ENCODE measurements at places on chromosomes 2 and 18. TPM values are rescaled to one million over a fixed set of nuclear protein-coding genes. Genes with fewer than 3 reads are reported as not detected.

- DNase-seq = no peak
These were observed 19.5 kb downstream of the TPO start for GRCh38 chr2:1432726-1433125.

GRCh38 chr18:35581546-35581897, at the start of gene GALNT1:
GALNT1 (plus strand) TSS chr18:35581740; CDS start chr18:35654663, 72,923 bp downstream.
- DNase-seq = peak; percentile 24

SMYD1 gene
- not detected for total RNA-seq

- peak; percentile 68 for DNase-seq
These were observed 163.0 kb downstream of the MREG start for GRCh38 chr2:215850380-215850779.

TRIM54 gene
- 0.74 TPM for total RNA-seq

DNA sequence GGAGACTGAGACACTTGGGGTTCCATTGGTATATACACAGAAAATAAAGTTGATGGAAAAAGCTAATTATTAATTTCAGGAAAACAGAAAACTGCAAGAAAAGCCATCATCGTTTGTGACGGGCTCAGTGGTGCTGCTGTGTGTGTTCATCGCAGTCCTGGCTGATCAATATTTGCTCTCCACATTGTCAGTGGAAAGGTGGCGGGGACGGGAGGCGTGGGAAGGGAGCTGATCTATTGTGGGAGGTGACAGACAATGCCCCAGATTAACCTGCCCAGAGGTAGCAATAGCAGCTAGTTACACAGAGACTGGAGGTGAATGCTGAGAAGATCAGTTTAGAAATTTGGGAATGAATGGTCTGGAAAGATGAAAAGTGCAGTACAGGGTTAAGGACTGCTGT, 50.0 kb upstream of the CTDP1 start:
- DNase-seq = no peak

TMEM178A gene
- not detected for total RNA-seq

SERPINB4 gene
- not detected for total RNA-seq

DNA sequence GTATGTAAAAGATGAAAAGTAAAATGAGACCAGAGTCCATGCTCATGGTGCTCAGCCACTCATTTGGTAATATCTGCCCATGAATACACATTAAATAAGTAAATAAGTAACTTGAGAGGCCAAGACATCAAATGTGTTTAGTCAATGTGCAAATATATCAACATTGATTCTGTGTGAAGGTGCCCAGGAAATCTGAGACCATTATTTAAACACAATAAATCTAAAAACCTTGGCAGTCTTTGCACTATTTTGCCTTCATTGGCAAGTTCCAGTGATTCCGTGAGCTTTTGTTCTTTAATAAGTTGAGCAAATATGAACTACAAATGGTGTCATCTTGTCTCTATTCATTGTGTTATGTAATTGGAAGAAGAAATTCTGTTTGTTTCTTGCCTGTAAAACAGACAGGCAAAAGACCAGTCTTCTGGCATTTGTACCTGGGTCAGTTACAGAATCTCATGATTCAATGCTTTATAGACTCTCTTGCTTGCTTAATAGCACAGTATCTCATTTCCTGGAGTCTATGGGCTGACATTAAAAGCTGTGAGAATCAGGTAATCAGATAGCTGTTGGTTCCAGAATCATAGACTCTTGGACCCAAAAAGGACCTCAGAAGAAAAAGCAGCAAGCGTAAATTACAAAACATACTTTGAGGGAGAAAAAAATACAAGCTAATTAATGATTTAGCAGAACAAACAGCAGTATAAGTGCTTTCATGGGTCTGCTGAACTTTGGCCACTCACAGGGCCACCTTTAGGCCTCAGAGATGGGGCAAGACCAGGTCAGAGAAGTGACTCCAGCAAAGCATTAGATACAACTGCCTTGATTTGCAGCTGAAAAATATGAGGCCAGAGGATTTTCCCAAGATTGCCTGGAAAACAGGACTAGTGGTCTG, 20.0 kb upstream of the SERPINB3 start:
- DNase-seq = no peak

DNA sequence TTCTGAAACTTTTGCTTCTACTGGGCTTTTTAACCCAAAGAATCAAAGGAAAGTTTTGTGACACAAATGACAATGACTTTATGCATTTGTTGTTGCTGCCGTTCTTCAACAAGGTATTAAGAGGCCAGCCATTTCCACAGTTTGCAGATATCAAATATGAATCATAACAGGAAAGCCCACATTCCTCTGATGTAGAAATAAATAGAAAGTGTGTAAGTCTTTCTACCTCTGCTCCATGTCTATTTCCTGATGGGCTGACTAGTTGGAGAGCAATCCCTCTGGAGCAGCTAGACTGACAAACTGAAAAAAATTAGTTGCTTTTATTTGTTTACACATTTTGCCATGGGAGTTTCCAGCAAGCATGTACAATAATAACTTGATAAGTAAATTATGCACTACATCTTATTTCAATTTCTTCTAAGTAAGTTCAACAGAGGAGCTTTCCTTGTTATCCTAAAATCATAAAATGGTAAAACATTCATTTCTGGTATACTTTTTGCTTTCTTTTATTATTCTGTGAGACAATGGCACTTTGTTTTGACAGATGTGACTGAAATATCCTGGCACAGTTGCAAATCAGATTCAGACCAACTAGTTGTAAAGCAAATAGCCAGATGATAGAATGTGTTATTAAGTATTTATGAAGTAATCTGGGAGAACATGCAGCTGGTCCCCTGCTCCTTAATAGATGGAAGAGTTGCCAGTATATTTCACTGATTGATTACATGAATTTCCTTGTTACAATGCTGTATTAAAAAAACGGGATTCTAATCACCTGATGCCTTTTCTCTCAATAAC, 266.7 kb downstream of the METTL4 start:
- peak; percentile 72 for DNase-seq

GRCh38 chr18:26429535-26430226, 118.7 kb downstream of the KCTD1 start:
- no peak for DNase-seq

GRCh38 chr18:68797871-68798270, at the start of gene CCDC102B:
CCDC102B (plus strand) TSS chr18:68798080; CDS start chr18:68836764, 38,684 bp downstream.
- DNase-seq = peak; percentile 23

DNA sequence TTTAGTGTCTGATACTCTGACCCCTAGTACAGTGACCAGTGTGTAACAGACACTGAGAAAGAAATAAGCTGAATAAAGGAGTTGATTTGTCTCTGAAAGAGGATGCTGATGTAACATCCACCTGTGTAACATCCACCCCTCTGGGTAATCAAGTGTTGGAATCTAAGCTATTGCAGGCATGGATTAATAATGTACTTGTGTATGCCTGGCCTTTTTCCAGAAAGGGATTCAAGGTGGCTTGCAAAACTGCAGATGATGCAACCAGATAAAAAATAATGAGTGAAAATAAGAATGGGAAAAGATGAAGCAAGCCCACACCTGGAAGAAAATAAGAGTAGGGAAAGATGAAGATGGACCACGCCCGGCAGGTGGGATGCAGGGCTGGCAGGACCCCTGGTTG, 48.2 kb upstream of the FOXI3 start:
- DNase-seq = no peak

C2orf42 gene
- 14.3 TPM for total RNA-seq

- no peak for DNase-seq
These were observed 56.9 kb downstream of the DGKD start for GRCh38 chr2:233411162-233411561.

OTOS gene
- total RNA-seq = not detected

DNA sequence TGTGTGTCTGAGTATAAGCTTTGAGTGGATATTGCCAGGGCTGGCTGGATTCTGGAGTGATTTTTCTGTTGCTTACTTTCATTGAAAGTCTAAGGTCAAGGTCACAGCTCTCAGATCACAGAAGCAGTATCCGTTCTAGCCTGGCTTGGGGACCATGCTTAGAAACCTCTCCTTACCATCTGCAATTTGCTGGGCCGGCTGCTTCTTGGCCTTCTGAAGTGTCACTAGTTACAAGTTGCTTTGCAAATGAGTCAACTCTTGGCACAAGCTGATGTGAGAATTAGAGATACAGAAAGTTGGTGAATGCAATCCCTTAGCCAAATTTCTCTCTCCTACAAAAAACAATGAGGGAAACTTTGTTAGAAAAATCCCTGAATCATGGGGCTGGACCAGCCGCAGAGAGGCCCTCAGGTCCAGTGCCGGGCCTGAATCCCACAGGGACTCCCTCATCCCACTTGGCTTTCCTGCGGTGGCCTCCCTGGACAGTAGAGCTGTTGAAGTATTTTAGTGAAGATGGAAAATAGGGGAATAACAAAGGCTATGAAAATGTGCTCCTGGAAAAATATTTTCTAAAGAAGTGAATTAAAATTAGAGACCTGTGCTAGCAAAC, 92.7 kb upstream of the CNGA3 start:
- no peak for DNase-seq

DNA sequence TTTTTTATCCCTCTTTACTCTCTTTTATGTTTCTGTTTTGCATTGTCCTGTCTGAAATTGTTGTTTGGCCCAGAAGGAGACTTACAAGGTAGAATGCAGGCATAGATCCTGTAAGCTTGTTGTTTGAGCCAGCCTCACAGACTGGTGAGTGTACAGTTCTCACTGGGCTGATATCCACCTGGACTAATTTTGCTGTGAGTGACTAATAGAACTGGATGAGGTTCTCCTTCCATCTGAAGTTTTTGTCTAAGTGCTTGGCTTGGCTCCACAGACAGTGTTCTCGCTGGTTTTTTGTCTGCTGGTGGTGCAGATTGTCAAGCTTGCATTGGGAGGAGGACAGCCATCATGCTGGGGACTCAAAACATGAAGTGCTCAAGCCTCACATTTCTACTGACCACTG, 495.7 kb downstream of the TSN start:
- no peak for DNase-seq

LIMS4 gene
- 40.1 TPM for total RNA-seq

GRCh38 chr2:239993291-239993690, 31.9 kb downstream of the NDUFA10 start:
- DNase-seq = no peak

DNA sequence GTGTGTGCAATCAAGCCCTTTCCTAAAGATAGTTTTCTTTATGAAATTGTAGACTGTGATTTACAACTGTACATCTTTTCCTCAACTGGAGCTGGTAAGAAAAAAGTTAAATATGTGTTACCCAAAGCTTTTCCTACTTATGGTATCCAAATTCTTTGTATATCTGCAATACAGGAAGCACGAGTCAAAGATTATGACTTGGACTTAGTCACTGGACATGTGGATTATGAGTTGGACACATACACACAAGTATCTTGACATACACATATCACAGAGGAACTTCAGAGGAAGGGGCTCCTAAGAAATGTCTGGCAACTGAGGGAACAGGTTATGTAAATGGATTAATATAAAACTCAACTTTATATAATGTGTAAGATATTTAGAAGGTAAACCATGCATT, 35.2 kb downstream of the PRELID3A start:
- no peak for DNase-seq

DNA sequence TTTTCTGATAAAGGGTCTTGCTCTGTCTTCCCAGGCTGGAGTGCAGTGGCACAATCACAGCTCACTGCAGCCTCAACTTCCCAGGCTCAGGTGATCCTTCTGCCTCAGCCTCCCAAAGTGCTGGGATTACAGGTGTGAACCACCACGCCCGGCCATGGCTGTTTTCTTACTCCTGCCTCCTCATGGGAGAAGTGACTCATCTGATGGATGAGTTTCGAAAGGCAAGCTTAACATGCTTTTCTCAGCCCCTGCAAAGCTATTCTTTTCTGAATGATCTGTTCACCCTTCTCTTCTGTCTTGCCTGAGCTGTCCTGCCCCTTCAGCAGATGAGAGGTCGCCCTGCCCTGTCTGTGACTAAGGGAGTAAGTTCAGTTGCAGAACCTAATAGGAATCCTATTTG, 929 bp upstream of the CREG2 start:
- peak; percentile 33 for DNase-seq

HNMT gene
- 1.4 TPM for total RNA-seq

DNA sequence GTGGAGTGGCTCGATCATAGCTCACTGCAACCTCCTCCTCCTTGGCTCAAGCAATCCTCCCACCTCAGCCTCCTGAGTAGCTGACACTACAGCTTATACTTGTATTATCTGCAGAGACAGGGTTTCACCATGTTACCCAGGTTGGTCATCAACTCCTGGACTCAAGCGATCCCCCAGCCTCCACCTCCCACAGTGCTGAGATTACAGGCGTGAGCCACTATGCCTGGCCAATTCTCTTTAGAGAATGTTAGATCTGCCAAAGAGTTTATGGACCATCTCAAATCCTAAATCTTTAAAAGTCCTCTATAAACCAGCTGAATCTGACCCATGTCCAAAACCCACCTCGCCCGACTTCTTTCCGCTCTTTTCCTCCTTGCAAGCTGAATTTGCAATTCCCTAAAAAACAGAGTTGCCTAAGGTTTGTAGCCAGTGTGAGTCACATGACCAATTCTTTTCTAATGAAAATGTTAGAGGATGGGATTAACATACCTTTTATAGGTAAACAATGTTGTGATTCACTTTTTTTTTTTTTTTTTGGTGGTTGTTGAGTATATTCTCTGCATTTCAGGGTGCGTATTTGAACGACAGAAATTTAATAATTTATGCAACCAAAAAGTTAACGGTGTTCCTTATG, 2.4 kb upstream of the PMAIP1 start:
- no peak for DNase-seq

ANKRD29 gene
- 4.2 TPM for total RNA-seq

TUBA3E gene
- not detected for total RNA-seq

DNA sequence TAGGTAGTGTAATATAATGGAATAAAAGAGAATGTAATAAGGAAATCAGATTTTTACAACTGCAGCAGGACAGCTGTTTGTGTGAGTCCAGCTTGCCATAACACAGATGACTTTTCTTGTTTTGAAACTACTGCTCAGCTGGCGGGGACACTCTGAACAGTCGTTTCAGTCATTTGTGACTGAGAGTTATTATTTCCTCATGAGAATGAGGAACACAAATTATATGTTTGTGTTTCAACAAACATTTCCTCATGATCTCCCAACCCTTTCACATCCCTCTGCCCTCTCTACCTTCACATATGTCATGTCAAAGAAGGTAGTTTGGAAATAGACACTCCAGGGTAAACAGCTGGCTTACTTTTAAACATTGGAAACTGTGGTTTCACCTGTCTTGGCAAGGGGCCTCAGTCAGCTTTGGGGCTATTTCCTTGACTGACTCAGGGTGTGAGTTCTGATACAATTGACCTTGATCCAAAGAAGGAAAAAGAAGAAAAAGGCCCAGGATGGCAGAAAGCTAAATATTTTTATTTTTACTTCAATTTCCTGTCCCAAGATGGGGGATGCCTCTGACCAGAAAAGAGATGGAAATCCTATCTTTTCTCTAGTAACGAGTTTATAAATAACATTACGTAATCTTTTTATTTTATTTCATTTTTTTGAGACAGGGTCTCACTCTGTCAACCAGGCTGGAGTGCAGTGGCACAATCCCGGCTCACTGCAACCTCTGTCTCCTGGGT, 593 bp downstream of the SP140L start:
- DNase-seq = peak; percentile 29

CDKL4 gene
- total RNA-seq = 0.51 TPM
